ENCODE measurements at places on chromosomes 7 and 10. TPM values are rescaled to one million over a fixed set of nuclear protein-coding genes. Genes with fewer than 3 reads are reported as not detected.

DNA sequence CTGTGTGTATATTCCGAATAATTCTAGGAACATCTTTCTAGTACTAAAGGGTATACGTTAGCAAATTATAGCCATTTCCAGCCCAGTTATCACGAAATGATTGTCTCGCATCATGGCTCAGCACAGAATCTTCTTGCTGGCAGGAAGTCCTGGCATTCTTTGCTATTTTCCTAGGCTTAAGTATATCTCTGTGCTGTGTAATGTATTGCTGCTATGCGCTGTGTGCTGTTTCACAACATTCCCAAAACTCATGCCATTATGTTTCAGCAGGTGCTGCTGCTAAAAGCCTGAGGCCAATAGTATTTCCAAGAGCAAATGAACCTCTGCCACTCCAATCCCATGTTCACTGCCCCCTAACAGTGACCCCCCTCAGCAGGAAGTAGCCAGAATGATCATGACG is 62.9 kb upstream of the ZNF92 start:
- DNase-seq, result no peak

DNA sequence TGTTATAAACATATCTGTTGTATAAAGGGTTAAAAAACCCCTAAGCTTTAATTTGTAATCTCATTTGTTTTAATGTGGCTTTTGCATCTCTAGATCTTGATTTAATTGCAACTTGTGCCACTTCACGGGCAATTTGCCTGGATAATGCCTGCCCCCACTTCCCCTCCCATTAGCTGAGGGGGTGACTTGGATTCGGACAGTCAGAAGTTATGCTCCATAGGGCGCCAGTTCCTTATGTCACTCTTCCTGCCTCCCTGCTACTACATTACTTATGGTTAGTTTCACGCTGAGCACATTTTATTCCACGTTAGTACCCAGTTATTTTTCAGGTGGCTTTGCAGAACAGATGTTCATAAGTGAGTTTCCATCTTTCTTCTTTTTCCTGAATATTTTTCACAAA is 1015.2 kb upstream of the PHF14 start:
- no peak for DNase-seq

- DNase-seq, result peak; percentile 38
Measured at GRCh38 chr10:21724687-21725367, 190.8 kb downstream of the MLLT10 start.

- no peak for DNase-seq
Measured at GRCh38 chr10:131056091-131056579, 255.4 kb downstream of the TCERG1L start.

SMKR1 gene
- total RNA-seq, result 2.2 TPM
